Upper lobe of left lung (tissue), 6 donors: ENCODE measurements at places on chromosomes 4 and X. TPM values are rescaled to one million over a fixed set of nuclear protein-coding genes. Genes with fewer than 3 reads are reported as not detected.

DNA sequence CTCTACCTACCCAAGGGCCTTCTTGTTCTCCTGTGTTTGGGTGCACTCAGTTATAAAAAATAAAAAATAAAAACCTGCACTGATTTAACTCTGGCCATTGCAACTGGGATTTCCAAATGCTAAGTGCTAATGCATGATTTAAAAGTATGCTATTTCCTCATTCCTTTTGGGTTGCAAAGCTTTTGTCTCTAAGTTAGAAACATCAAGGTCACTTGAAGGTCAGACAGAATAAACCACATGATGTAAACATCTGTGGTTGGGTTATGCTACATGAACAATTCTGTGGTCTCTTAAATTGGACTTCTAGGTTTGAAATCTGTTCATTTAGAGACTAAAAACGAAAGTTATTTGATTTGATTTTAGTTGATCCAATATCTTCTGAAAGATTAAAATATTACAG, 1547.4 kb upstream of the TENM3 start:
- no peaks in the 10 kb centered on the region for H3K4me1 ChIP-seq
- H3K4me3 ChIP-seq, result no peak overlapping the region
- no peaks in the 10 kb centered on the region for H3K27me3 ChIP-seq
- H3K27ac ChIP-seq, result no peak overlapping the region
- no peaks in the 10 kb centered on the region for H3K36me3 ChIP-seq
- no peak for DNase-seq

GRCh38 chr4:15352524-15352923, 75.3 kb upstream of the C1QTNF7 start:
- no peak overlapping the region for H3K27ac ChIP-seq
- no peaks in the 10 kb centered on the region for H3K4me1 ChIP-seq
- no peak overlapping the region for H3K4me3 ChIP-seq
- H3K36me3 ChIP-seq, result no peaks in the 10 kb centered on the region
- no peaks in the 10 kb centered on the region for H3K27me3 ChIP-seq
- no peak for DNase-seq

DNA sequence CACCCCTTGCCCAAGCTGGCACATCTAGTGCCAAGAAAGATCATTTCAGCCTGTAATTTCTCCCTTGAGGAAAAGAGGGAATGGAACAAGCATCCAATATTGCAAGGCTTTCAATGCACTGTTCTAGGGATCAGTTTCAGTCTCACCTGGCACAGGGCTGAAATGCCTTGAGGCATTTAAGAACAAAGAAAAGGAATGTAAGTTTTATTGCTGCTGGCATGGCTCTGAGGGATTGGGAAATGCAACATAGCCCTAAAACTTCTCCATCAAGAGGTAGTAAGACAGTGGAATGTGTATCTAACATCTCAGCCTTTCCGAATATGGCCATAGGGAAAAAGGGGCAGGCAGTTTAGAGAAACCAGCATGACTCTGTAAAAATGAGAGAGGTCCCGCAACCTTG, 732.6 kb upstream of the LCORL start:
- no peak overlapping the region for H3K4me3 ChIP-seq
- no peak overlapping the region for H3K27ac ChIP-seq
- no peaks in the 10 kb centered on the region for H3K4me1 ChIP-seq
- no peak for DNase-seq

DNA sequence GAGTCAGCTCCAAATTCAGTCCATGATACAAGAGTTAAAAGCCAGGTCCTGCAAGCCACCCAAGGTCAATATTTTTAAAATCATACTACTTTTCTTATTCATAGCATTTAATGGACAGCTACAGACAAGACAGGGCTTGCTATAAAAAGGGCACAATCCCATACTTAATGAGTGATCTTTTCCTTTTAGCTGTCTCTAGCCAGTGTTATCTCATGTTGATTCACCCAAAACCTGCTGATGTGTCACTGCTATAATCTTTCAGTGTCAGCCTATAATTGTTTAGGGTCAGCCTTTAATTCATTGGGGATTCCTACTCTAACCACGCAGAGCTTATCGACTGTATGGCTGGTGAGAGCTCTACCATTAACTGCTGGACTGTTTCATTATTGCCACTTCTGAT, 51.2 kb upstream of the HCCS start:
- no peaks in the 10 kb centered on the region for H3K27me3 ChIP-seq
- H3K4me1 ChIP-seq, result no peaks in the 10 kb centered on the region
- no peak overlapping the region for H3K4me3 ChIP-seq
- DNase-seq, result no peak
- H3K27ac ChIP-seq, result no peak overlapping the region
- no peaks in the 10 kb centered on the region for H3K36me3 ChIP-seq

ADH7 gene
- 9.2 TPM for total RNA-seq

PNMA6F gene
- total RNA-seq, result not detected
